SIG-M5 (cell line): ENCODE measurements at places on chromosomes 16 and 17.

DNA sequence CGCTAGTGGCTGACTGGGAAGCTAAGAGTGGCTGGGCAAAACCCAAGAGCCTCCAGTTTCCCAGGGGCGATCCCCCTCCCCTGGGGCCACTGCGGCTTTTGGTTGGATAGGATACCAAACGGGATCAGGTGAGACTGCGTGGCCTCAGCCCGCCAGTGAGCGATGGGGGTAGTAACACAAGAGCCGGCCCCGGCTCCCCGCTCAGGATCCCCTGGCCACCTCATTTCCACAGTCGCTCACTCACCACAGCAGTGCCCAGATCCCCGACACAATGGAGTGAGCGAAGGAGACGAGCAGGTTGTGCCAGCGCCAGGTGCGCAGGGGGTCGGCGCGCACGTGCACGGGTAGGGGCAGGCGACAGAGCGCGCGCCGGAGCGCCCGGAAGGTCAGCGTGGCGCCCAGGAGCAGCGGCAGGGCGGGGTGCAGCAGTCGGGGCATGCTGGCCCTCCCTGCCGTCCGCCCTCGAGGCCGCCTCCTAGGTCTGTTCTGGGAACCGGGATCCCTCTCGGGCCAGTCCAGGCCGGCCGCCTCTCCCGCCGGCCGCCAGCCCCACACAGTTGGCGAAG is 290 bp downstream of the TLCD1 start:
- DNase-seq = no peak

DNA sequence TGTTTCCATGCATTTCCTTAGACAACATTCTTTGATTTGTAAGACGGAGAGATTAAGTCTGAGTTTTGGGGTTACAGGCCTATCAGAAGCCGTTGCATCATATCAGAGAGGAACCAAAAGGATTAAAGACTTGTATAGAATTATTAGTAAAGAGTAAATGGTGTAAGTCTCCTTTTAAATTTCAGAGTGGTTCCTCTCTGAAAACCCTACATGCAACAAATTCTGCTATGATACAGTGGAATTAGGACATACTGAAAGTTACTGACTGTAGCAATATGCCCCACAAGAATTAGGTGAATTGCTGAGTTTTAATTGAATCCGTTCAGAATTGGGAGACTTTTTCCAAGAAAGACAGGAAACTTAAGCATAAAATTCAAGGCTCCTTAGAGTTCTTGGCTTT is 221.6 kb downstream of the FTO start:
- DNase-seq = no peak

DNA sequence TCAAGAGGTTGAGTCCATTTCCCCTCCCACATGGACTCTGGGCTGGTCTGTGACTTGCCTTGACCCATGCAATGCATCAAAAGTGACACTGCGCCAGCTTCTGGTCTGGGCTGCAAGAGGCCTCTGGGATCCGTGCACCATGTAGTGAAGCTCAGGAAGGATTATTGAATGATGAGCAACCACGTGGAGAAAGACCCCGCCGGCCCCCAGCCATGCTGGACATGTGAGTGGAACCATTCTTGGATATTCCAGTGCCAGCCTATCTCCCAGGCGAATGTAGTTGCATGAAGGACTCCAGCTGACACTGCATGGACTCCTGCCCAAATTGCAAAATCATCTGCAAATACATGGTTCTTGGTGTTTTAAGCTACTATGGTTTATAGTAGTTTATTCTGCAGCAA is 7.6 kb upstream of the ALOX15B start:
- DNase-seq = no peak

DNA sequence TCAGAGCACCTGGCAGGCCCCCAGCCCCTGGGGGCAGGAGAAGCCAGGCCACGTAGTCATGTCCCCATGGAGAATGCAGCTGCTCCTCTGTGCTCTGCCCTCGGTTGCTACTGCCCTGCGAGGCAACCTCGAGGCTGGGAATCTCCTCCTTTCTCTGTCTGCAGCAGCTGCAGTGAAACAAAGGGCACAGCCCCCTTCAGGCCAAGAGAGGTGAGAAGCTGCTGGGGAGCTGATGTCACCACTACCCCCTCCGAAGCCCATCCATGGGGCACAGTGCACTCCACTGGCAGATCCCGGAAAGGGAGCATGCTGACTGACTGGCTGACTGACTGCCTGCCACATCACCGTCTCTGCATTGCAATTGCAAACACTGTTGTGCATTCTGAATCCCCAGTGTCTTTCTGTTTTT is 103.7 kb downstream of the GRIN2A start:
- no peak for DNase-seq

GRCh38 chr17:51261024-51261963 is 948 bp downstream of the UTP18 start:
- no peak for DNase-seq

- DNase-seq = no peak
Observed at GRCh38 chr17:75854881-75855309, 240 bp downstream of the WBP2 start.

GRCh38 chr16:69397821-69398521 is 12.2 kb upstream of the TERF2 start:
- no peak for DNase-seq

GRCh38 chr16:86281421-86281820 is 228.9 kb upstream of the FOXF1 start:
- no peak for DNase-seq

DNA sequence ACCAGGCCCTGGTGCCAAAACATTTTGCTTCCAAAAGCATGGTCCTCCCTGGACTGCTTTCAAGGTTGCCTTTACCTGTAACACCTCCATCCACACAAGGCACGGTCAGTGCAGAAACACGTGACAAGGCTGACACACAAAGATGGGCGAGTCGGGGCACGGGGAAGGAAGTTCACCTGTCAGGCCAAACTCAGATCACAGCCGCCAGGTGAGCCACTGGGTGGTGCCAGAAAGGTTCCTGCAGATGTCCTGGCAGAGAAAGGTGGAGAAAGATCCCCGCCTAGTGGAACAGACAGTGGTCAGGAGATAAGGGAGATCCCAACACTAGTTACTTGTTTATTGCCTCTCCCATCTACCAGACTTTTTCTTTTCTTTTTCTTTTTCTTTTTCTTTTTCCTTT is 155.3 kb downstream of the AIPL1 start:
- DNase-seq = no peak

DNA sequence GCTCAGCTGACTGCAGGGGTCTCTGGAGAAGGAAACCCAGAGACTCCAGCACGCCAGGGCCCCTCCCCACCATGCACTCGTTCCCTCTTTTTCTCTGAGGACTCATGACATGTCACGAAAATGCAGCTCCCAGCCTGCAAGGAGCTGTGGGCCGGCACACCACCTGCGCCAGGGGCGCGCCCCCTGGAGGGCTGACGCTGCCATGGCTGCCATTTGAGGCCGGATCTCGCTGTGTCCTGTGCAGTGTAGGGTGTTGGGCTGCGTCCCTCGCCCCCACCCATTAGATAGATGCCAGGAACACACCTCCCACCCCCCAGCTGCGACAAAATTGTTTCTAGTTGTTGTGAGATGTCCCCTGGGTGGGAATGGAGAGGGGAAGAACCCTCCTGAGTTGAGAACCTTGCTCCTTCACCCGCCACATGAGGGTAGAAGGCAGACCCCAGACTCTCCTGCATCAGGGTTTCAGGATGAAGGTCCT is 8.2 kb downstream of the SYNGR2 start:
- no peak for DNase-seq

DNA sequence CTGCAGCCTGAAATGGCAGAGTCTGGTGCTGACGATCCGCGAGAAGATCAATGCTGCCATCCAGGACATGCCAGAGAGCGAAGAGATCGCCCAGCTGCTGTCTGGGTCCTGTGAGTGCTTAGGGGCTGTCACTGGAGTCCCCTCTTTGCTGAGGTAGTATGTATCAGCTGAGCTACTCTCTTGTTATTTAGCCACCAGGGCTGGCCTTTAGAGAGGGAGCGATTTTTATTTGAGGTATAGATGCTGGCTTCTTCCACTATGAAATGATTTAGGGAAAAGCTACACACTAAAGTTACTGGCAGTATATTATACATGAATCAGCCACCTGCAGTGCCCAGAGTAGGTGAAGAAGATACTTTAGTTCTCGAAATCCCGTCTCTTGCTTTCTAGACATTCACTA is 2.6 kb downstream of the CDK5RAP3 start:
- no peak for DNase-seq

DNA sequence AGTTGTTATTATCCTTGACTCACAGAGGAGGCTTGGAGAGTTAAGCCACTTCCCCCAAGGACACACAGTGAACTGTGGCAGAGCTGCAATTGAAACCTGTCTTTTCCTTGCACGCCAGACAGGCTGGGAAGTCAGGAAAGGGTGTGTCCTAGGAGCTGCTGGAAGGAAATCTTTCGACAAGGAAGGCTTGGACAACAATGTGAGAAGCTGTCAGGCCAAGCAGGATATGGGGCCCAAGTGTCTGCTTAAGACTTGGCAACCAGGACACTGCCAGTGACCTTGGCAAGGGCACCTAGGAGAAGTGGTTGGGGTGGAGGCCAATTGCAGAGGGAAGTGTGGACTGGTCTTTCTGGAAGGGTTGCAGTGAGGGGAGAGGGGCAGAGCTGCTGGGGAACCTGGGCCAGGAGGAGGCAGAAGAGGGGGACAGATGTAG is 2.1 kb upstream of the CAMKK1 start:
- no peak for DNase-seq

DNA sequence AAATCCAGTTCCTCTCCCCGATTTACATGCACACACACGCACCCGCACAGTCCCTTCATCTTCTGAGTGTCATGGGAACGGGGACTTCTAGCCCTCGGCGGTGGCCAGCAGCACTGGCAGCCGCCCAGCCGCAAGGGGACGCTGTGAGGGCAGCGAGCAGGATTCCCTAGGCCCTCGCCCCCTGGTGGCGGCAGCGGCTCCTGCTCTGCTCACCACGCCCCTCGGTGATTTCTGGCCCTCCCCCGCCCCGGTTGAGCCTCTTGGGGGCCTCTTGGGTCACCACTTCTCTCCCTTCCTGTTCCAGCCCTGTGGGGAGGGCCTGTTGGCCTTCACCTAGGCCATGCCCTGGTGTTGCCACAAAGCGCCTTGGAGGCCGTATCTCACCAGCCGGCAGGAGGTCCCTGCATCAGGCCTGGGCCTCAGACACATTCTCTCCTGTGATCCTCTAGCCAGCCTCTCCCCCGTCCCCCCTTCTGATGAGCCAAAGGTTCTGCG is 75.2 kb upstream of the KSR1 start:
- DNase-seq = no peak

DNA sequence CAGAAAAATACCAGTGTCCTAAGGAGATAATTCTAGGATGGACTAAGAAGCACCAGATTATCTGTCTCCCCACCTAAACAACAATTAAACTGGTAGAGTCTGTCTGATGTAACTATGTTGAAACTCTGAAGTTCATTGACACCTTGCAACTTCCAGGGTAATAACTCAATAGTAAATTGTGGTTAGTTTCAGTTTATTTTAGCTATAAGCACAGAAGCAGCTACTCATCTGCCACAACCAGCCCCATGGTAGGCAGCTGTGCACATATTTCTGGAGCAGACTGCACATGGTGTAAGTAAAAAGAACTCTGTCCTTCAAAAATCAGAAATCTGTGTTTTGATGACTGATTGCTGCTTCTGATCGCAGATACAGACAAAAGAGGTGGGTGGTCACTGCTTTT is 852.1 kb downstream of the CDH11 start:
- no peak for DNase-seq

GRCh38 chr16:50967827-50968612 is 183.1 kb downstream of the SALL1 start:
- no peak for DNase-seq

- DNase-seq = no peak
Observed at GRCh38 chr16:61915569-61915968, 120.7 kb downstream of the CDH8 start.

DNA sequence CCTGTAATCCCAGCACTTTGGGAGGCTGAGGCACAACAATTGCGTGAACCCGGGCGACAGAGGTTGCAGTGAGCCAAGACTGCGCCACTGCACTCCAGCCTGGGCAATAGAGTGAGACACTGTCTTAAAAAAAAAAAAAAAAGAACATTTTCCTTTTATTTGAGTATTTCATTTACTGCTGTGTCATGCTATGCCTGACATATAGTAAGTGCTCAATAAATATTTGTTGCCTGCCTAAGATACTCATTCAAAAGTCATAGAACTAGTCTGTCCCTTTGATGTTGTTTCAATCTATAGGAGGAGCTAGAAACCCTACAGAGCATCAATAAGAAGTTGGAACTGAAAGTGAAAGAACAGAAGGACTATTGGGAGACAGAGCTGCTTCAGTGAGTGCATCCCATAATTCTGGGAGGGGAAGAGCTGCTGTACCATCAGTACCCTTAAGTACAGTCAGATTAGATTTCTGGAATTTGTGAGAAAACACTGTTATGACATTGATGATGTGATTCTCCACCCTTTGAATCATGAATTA is 20.0 kb downstream of the CALCOCO2 start:
- DNase-seq = no peak

DNA sequence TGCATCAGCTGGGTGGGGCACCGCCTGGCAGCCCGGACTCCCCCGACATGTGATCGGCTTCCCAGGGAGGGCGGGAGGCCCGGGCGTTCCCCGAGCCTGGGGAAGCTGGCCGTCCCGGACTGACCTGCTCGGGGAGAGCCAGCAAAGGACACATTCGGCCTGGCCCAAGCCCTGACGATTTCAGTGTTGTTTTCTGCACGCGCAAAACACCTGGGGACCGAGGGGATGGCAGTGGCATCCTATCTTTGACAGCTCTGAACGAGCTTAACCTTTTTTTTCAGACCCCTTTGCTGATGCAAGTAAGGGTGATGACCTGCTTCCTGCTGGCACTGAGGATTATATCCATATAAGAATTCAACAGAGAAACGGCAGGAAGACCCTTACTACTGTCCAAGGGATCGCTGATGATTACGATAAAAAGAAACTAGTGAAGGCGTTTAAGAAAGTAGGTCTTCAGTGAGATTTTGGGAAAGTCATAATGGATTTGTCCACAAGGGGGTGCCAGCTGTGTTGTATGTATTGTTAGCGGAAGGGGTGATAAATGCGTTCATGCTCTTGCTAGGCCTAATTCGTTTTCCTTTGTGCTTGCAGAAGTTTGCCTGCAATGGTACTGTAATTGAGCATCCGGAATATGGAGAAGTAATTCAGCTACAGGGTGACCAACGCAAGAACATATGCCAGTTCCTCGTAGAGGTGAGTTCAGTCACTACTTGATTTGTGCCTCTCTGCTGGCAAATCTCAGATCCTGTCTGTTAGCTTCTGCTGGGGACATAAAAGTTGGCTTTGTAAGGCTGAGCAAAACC is 1.0 kb downstream of the EIF1 start:
- DNase-seq = no peak

- DNase-seq = no peak
Observed at GRCh38 chr16:68592466-68593337, 52.4 kb upstream of the CDH3 start.

GRCh38 chr17:66152756-66153155 is 39.2 kb downstream of the CEP112 start:
- DNase-seq = no peak

DNA sequence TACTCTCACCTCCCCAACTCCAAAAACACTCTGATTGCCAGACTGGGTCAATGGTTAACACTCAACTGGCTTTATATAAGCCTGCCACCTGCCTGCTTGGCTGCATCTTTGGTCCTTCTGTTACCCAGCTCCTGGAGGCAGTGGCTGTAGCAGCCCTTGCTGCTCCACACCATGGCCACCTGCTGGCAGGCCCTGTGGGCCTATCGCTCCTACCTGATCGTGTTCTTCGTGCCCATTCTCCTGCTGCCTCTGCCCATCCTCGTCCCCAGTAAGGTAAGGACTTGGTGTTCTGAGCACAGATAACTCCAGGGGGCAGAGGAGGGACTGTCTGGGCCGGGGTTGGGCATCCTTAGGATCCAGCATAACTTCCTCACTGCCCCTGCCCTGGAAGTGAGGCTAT is at the start of gene SLC13A2:
TSS of gene SLC13A2 (plus strand) at position 103 of the 400 bp plus-strand sequence. CDS start at position 172, 69 bp downstream.
- no peak for DNase-seq
